Hindlimb muscle (tissue), 1 donor: ENCODE measurements at places on chromosomes 2 and 18. TPM values are rescaled to one million over a fixed set of nuclear protein-coding genes. Genes with fewer than 3 reads are reported as not detected.

DPP4 gene
- 4.3 TPM for polyA plus RNA-seq

SNORC gene
- 1.9 TPM for polyA plus RNA-seq

CDH20 gene
- 1.1 TPM for polyA plus RNA-seq

DYNAP gene
- not detected for polyA plus RNA-seq

COLEC11 gene
- 0.56 TPM for polyA plus RNA-seq

TTC39C gene
- polyA plus RNA-seq, result 4.1 TPM

C2orf81 gene
- polyA plus RNA-seq, result 2.7 TPM

UGT1A6 gene
- not detected for polyA plus RNA-seq

CDKL4 gene
- 0.32 TPM for polyA plus RNA-seq

NAB1 gene
- 57.9 TPM for polyA plus RNA-seq

LYPD1 gene
- 3.3 TPM for polyA plus RNA-seq

UGT1A5 gene
- not detected for polyA plus RNA-seq

PTPN18 gene
- 26.7 TPM for polyA plus RNA-seq

CCBE1 gene
- polyA plus RNA-seq, result 2.0 TPM

DNA sequence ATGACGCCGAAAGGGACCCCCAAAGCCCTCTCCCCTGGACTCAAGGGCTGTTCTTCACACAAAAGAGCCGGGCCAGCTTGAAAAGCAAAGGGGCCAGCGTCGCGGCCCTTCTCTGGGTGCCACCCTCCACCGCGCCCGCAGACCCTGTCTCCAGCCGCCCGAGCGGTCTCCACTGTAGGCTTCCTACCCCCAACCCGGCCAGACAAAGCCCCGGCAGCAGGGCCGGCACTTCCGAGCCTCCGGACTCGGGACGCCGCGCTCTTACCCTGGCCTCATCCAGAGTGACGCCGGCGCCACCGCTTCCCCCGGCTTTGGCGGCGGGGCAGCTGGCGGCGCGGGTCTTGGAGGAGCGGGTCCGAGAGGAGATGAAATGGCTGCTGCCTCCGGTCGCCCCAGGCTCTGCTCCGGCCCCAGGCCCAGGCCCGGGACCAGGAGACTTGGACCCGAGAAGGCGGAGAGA lies 603 bp downstream of the ATAD2B start:
- DNase-seq, result peak; percentile 45

GRCh38 chr2:99648178-99648844 lies 158.5 kb upstream of the REV1 start:
- peak; percentile 45 for DNase-seq

DNA sequence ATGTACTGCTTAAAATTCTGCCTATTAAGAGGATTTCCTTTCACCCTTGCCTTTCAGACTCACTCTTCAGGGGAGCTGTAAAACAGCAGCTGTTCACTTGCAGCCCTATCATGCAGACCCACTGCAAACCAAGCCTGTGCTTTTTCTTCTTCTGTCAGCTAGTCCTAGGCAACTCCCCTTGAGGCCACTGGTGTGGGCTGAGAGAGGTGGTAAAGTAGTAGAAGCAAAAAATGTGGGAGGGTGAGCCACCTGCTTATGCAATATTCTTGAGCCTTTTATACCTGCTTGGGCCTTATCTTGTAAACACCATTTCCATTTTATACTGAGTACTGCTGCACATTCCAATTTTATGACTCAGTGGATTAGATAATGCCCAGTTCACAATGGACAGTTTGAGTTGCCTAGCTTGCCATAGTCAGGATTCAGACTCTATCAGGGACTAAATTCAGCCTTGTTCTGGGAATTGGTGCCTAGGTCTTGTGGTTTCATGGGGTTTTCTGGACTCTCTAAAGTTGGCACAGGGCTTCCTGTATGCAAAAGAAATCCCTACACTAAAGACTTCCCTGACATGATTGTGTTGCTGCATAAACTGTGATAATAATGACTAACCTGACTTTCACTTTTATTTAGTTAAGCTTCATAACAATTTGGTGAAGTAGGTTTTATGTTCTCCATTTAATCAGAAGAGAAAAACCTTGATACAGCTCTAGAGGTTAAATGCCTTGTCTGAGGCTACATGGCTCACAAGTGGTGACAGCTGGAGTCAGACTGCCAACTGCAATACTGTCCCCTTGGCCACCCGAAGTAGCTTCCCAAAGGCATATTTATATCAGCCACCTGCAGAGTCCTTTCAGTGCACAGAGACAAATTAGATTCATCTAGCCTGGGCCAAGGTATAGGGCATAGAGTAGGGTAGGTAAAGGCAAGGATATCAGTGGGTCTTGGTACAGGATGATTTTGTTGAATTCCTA lies 47.4 kb upstream of the KDM3A start:
- DNase-seq, result no peak

GRCh38 chr2:228681979-228682378 lies 500.5 kb upstream of the SPHKAP start:
- no peak for DNase-seq

- no peak for DNase-seq
Observed at GRCh38 chr18:76791106-76791505, 31.3 kb upstream of the ZNF236 start.

DNA sequence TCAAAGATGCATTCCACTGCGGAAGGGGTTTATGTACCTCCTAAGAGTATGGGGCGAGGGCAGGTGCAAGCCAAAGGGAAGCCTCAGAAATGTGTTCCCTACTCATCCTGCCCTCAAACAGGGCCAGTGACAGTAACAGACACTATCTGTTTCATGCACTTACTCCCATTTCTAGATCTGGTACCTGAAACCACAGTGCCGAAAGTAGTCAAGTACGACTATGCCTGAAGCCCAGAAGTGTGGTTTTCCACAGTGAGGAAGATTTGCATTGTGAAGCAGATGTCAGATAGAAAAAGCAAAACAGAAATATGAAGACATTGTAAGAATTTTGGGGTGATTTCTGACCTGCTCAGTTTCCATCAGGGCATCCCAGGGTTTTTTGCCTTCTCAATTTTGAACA lies 748.7 kb downstream of the RNF144A start:
- no peak for DNase-seq

- no peak for DNase-seq
Observed at GRCh38 chr18:76553715-76554546, 58.9 kb upstream of the ZNF516 start.

- no peak for DNase-seq
Observed at GRCh38 chr2:88753833-88754584, 62.5 kb downstream of the RPIA start.

DNA sequence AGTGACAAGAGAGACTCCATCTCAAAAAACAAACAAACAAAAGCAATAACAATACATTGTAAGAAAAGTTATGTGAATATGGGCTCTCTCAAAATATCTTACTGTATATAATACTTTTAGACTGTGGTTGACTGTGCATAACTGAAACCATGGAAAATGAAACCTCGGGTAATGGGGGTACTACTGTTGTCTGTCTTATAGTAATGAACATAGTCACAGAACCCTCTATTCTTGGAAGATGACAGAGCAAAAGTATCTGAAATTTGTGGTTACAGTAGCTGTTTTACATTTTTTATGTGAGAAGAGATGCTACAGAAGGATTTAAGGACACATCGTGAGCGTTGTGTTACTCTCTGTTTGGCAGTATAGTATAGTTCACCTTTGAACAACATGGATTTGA lies 60.5 kb downstream of the MAP4K4 start:
- no peak for DNase-seq

- no peak for DNase-seq
Observed at GRCh38 chr2:74259733-74260132, 61.3 kb downstream of the MTHFD2 start.

DNA sequence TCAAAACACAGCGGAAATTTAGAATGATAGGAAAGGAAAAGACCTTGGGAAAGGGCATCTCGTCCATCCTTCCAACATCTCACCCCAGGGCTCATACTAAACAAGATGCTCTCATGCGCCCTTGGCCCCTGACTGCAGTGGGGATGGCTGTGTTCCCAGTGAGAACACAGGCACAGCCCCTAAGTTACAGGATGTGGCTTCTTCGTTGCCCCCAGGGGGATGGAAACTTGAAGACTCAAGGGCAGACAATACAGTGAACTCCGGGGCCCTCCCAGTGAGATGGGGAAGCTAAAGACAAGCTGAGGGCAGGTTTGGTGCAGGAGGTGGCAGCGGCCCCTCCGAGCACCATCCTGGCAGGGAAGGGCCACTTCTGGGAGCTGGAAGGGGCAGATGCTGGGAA lies 139.7 kb downstream of the INO80D start:
- DNase-seq, result no peak

DNA sequence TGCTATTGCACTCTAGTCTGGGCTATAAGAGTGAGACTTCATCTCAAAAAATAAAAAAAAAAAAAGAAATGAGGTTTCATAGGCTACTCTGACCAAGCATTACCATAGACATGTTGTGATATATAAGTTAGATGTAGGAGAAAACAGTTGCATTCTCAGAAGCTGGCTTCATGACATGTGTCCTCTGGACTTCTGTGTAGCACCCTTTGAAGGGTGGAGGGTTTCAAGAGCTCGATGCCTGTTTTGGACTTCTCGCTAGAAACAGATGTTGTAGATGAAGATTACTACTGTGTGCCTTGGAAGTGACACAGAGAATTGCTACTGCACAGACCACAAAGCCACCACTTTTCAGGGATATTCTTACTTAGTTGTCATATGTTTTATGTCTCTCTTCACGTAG lies 91.0 kb downstream of the TMEM247 start:
- no peak for DNase-seq

- DNase-seq, result peak; percentile 58
Observed at GRCh38 chr2:43648994-43649701, 12.1 kb downstream of the PLEKHH2 start.

DNA sequence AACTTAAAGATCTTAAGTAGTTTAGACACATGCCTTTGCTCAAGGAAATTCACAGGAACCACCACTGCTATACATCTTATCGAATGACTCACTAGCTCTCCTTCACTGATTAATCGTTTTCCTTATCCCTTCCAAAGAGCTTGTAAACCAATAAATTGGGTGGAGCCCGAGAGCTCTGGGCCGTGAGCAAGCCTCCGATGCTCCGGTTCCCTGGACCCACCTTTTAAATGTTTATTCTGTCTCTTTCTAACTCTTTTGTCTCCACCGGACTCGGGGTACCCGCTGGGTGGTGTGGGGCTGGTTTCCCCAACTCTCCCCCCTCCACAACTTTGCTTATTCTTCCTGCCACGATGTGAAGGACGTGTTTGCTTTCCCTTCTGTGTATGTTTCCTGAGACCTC lies 292.9 kb upstream of the TMEFF2 start:
- DNase-seq, result no peak

GRCh38 chr2:8886202-8886518 lies 48.7 kb upstream of the KIDINS220 start:
- DNase-seq, result no peak

DNA sequence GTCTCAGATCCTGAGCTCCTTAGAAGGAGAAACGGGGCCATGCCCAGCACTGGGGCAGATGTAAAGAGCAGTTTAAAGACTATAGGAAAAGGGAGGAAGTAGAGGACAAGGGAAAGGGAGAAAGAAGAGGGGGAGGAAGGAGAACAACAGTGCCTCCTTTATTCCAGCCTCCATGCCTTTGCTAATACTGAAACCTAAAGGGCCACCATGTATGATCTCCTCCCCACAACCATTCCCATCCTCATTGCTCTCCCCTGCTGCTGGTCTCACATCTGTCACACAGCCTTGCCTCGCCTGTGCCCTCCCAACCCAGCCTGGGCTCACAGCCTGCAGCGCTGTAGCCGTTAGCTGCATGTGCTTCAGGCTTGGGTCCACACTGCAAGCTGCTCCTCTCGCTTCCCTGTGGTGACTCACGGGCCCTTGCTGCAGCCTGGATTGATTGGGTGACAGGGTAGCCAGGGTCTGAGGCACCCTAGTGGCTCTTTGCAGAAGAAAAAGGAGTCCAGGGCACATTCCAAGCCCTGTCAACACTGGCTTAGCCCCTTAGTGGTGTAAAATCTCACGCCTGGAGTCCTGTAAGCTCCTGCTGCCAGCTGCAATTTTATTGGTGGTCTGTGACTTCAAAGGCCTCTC lies 281.9 kb downstream of the SRBD1 start:
- DNase-seq, result no peak

- DNase-seq, result no peak
Observed at GRCh38 chr2:199455545-199456382, 2.0 kb downstream of the SATB2 start.

- no peak for DNase-seq
Observed at GRCh38 chr2:20069756-20070155, 18.3 kb upstream of the LAPTM4A start.

DNA sequence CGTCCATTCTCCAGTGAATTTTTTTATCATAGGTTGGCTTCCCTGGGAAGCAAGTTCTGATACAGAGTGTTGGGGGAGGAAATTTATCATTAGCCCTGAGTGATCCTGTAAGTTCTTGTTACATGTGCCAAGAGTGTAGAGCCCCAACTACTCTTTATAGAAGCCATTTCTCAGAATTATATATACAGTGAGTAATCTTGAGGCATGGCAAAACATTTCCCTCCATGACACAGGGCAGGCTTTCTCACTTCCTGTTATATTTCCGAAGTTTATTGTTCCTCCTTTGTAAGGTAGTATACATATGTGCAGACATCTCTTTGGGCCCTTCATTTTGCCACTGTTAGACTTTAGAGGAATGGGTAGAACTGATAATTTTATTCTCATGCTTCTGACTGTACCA lies 484.7 kb upstream of the NRXN1 start:
- no peak for DNase-seq

GRCh38 chr18:75360215-75360614 lies 67.3 kb downstream of the SMIM21 start:
- no peak for DNase-seq

- no peak for DNase-seq
Observed at GRCh38 chr18:7447318-7448028, 119.6 kb upstream of the PTPRM start.

DNA sequence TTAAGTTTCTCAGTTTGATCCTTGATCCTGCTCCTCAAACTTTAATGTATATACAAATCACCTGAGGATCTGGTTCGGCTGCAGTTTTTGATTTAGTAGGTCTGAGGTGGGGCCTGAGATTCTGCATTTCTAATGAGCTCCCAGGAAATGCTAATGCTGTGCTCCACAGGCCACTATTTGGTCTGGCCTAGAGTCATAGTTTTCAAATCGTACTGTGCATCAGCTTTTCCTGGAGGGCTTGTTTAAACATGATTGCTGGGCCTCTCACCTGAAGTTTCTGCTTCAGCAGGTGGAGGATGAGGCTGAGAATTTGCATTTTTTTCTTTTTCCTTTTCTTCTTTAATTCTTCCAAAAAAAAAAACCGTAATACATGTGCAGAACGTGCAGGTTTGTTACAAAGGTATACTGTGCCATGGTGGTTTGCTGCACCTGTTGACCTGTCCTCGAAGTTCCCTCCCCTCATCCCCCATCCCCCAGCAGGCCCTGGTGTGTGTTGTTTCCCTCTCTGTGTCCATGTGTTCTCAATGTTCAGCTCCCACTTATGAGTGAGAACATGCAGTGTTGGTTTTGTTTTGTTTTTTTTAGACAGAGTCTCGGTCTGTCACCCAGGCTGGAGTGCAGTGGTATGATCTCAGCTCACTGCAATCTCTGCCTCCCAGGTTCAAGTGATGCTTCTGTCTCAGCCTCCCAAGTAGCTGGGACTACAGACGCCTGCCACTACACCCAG lies 42.2 kb upstream of the CD28 start:
- no peak for DNase-seq

- DNase-seq, result peak; percentile 66
Observed at GRCh38 chr2:150911766-150912280, 349.8 kb downstream of the RBM43 start.

GRCh38 chr2:113211226-113212105 lies 37.7 kb downstream of the PSD4 start:
- DNase-seq, result no peak
